ENCODE measurements at places on chromosomes 7 and 10. TPM values are rescaled to one million over a fixed set of nuclear protein-coding genes. Genes with fewer than 3 reads are reported as not detected.

SAP25 gene
- 1.8 TPM for total RNA-seq

FIGNL1 gene
- total RNA-seq = 22.8 TPM

CYP3A4 gene
- total RNA-seq = not detected

- DNase-seq = no peak
Observed at GRCh38 chr10:113651898-113652297, 11.9 kb downstream of the NRAP start.

ACSL5 gene
- total RNA-seq = 15.9 TPM

MYOZ1 gene
- total RNA-seq = 0.79 TPM

DNA sequence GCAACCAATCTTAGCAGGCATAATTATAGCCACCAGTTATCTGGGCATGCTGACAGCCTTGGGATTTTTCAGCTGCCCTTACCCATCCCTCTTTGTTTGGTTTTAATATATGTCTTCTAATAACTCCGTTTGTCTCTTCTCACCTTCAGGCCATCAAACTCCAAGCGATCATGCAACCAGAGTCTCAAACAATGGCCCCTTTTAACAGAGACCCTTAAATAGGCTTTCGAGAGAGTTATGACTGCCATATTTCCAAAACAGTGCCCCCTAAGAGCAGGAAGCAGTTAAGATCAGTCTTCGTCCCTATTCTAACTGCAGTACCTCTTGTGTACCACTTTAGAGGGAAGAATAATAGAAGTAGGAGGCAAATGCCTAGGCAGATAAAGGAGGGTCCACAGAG, 157.5 kb downstream of the DGKB start:
- DNase-seq = no peak

ARMC10 gene
- total RNA-seq = 42.5 TPM

BCCIP gene
- total RNA-seq = 52.9 TPM

PRLHR gene
- not detected for total RNA-seq

DNA sequence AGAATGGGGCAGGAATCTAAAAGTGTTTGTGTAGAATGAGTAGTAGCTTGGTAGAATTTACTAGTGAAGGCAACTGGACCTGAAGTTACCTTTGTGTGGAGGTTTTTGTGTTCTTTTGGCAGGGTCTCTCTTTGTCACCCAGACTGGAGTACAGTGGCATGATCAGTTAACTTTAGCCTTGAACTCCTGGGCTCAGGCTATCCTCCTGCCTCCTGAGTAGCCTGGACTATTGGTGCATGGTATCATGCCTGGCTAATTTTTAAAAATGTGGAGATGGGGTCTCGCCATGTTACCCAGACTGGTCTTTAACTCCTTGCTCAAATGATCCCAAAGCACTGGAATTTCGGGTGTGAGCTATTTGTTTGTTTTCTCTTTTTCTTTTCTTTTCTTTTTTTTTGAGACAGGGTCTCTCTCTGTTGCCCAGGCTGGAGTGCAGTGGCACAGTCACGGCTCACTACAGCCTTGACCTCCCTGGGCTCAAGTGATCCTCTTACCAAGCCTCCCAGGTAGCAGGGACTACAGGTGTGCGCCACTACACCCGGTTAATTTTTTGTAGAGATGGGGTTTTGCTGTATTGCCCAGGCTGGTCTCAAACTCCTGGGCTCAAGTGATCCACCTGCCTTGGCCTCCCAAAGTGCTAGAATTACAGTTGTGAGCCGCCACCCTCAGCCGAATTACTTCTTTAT, 76.7 kb downstream of the MKLN1 start:
- DNase-seq = no peak

ARHGAP22 gene
- 1.7 TPM for total RNA-seq

GRID1 gene
- 2.7 TPM for total RNA-seq

- no peak for DNase-seq
Observed at GRCh38 chr7:155919391-155920067, 107.3 kb upstream of the SHH start.

All from esophagus squamous epithelium (tissue), 5 donors.